Hepatic stellate cell (primary cell): ENCODE measurements at places on chromosomes 1 and 21.

GRCh38 chr1:7410156-7410555 lies 360.9 kb upstream of the VAMP3 start:
- DNase-seq, result no peak

DNA sequence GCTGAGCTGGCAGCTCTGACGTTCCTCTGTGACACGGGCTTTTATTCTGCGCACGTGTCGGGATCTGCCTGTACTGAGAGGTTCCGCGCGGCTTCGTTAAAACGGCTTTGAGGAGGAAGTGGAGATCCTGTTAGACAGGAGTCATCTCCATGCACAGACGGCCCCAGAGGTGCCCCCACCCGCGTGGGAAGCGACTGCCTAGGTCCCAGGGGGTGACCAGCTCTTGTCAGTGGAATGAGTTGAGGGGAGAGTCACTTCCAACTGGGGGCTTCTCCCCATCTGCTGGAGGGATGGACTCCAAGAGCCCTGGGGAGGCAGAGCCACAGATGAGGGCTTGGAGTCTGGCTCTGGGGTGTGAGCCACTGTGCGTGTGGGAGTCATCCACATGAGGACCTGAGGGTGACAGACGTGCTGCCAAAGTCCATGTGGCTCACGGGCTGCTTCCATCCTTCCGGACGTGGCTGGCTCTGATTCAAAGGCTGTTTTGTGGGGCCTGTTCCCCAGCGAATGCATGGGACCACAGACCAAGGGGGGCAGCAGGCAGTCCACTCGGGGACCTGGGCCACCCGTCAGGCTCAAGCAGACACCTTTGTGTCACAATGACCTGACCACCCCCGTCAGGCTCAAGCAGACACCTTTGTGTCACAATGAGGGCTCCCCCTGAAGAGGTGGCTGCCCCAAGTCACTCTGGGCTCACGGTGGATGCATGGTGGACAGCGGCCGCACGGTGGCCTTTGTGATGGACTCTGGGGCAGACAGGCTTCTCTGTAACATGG lies 26.8 kb downstream of the PTTG1IP start:
- peak; percentile 79 for DNase-seq

DNA sequence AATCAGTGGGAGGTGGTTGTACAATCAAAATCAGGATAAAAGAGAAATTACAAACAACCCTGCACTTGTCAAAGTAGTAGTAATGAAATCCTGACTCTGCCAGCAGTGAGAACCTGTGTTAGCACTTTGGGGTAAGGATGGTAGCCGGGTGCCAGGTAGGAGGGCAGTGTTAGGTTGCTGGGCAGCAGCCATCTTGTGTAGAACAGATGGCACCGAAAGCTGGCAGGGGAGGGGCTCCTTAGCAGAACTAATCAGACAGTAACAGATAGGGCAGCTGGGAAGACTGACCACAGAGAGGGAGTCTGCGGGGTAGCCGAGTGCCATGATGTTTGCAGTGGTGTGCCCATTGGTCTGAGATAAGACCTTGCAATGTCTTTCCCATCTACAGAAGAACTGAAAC lies 137.3 kb downstream of the SDCCAG8 start:
- DNase-seq, result no peak

- DNase-seq, result no peak
Measured at GRCh38 chr1:75970631-75971030, 38.4 kb upstream of the ASB17 start.

GRCh38 chr1:153774780-153775457 lies at the start of gene SLC27A3:
Gene SLC27A3 (plus strand): TSS chr1:153775407. CDS start chr1:153775498, 91 bp downstream.
- DNase-seq, result peak; percentile 57

DNA sequence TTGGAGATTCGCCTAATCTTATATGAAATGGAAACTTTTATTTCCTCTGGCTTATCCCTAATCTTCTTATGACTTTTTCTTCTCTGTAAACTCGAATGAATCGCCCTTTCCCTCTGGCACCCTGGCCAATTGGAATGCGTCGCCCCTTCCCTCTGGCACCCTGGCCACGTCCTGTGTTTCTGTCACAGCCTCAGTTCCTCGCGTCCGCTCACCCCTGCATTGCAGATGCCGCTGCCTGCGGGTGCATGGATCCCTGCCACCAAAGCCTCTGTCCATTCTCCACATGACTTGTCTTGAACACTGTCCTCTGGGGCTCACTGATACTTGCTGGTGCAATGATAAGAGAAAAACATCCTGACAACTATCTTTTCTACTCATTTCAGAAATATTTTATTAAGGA lies 104.6 kb downstream of the ADARB1 start:
- DNase-seq, result no peak

DNA sequence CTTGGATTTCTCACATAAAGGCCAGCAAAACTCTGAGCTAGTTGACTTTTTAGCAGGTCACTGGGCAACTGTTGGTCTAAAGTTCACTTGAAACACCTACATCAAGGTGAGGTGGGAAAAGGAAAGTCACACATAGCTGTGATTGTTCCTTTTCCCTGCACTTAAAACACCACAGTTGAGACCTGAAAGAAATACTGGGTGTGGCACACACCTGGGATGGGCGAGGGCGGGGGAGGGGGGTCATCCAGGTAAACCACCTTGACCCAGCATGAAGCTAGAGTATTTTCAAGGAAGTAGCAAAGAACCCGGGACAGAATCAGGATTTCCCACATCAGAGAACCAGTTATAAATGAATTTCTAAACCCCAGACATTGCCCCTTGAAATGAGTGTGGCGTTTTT lies 26.4 kb downstream of the ZNF697 start:
- DNase-seq, result no peak

- no peak for DNase-seq
Measured at GRCh38 chr1:30311749-30312148, 411.6 kb downstream of the MATN1 start.

GRCh38 chr1:57163325-57163724 lies 197.5 kb upstream of the C8B start:
- no peak for DNase-seq

GRCh38 chr1:61287734-61288133 lies 205.4 kb downstream of the NFIA start:
- peak; percentile 29 for DNase-seq

DNA sequence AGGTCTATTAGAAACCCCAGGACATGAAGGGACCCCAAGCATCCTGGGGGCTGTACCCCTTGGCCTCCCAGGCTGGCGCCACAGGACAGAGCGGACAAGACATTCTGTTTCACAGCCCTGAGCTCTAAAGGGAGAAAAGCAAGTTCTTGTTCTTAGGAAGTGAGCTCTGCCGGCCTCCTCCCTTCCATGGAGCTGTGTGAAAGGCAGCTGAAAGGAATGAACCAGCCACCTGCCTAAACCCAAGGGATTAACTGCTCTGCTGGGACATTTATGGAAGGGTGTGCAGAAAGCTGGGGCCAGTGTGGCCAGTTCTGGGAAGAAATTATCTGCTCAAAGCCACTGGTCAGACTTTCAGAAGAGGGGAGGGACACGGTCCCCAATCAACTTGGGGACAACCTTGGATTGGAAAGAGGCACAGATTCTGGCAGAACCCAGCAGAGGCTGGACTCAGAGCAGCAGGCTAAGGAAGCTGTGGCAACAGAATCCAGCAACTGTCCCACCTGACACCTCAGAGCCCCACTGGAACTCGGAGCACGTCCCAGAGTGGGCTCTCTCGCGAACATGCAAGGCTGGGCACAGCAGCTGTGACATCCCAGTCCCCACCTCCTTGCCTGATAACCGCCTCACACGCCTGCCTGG lies 2.1 kb downstream of the KLHL21 start:
- peak; percentile 38 for DNase-seq

DNA sequence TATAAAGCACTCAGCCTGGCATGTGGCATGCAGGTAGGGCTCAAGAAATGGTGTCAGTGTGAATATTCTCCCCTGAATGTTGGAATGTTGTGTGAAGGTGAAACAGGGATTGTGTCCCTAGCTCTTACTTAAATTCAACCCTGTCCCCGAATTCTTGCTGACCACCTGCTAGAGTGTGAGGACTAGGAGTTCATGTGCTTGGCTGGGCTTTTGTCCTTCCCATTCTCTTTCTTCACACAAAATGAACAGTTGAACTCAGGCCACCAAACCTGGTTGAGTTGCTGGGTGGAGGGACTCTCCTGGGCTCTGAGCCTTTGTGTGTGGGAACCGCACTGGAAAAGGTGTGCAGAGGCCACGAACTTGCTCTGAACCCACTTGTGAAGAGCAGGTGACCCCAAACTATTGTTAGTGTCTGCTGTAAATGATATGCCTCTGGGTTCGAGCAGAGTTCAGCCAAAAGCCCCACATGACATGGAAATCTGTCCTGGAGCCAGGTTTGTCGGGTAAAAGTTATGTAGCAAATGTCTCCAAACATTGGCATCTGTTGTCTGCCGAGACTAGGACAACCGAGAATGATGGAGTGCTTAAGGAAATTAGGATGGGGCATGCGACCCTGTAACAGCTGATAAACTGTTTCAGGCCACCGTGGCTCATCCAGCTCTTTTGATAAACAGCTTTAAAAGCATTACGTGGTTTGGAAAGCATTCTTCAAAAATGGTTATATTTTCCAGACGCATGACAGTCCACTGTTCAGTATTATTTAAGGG lies 144.2 kb downstream of the DHRS3 start:
- no peak for DNase-seq

DNA sequence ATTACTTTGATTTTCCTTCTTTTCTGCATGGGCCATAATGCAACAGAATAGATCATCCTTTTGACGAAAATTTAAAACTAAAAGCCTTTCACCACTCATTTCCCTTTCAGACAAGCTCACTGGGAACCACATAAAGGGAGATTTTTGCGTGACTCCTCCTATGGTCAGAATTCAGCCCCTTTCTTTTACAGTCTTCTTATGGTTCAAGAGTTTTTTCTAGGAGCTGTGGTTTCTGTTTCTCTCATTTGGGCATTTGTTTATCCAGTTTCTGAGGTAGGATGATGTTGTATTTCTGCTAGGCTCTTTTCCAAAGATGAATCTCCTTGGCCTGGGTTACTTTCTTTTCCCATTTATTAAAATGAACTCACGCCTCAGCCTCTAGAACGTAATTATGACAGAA lies 16.9 kb downstream of the RGS1 start:
- DNase-seq, result no peak

DNA sequence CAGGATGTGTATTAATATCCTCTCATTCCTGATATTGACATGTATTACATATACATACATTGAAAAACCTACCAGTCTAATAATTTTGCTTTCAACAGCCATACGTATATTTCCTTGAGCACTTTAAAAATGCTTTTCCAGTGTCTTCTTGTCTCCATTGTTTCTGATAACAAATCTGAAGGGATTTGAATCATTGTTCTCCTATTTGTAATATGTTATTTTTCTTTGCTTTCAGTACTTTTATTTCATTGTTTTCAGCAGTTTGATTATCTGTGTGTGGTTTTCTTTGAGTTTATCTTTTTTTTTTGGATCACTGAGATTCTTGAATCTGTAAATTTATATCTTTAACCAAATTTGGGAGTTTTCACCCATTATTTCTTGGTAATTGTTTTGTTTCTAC lies 65.3 kb downstream of the RABGAP1L start:
- no peak for DNase-seq
